M059J (cell line): ENCODE measurements at places on chromosomes 11 and 22. TPM values are rescaled to one million over a fixed set of nuclear protein-coding genes. Genes with fewer than 3 reads are reported as not detected.

- DNase-seq = no peak
These were observed 6.3 kb upstream of the MCHR1 start for GRCh38 chr22:40673017-40673416.

- DNase-seq = no peak
These were observed 13.3 kb upstream of the CEP295 start for GRCh38 chr11:93648158-93648557.

Gene KCNJ5
- not detected in 2 replicates for total RNA-seq

Gene C11orf16
- total RNA-seq = not detected in 2 replicates

GRCh38 chr11:47714554-47715081, 551 bp downstream of the AGBL2 start:
- peak; percentile 34 for DNase-seq

Gene WNT11
- 2.0 and 3.1 TPM in 2 replicates for total RNA-seq

DNA sequence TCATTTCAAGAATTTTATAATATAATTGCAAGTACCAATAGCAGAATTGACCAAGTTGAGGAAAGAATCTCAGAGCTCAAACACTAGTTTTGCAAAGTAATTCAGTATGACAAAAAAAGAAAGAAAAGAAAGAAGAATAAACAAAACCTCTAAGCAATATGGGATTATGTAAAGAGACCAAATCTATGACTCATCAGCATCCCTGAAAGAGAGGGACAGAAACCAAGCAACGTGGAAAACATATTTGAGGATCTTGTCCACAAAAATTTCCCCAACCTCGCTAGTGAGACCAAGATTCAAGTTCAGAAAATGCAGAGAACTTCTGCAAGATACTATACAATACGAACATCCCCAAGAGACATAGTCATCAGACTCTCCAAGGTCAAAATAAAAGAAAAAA, 203.7 kb upstream of the DDI1 start:
- DNase-seq = peak; percentile 30

DNA sequence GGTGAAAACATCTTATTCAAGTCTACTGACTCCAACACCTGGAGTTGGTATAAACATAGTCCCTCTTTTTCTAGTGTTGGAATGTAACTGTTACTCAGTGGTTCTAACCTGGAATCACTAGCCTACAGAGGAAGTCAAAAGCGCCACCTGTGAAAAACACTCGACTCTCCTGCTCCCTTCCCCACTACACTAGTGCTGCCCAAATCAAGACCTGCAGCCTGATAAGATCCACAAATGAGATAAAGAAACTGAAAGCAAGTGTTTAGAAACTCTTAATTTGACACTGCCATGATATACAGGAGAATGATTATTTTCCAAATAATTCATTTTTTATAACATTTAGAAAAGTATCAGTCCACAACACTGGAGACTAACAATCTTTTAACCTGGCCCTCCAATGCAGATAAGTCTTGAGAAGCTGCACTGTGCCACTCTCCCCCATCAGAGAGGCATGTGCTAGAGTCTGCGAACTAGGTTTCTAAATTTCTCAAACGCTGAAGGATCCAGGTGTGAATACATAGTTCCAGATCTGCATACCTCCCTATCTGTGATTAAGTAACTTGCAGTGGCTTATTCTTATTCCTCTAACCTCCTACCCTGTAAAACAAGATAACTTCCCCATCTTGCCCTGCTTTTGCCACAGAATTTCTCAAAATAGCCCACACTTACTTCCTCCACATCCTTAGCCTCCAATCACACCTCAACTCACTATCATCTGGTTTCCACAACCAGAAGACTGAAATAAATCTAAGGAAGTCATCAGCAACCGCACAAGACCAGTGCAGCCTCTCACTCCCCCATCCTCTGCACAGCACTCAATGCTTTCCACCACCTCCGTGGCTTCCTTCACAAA, 88.1 kb downstream of the RRAS2 start:
- no peak for DNase-seq

GRCh38 chr11:2883979-2884815, 1.4 kb downstream of the CDKN1C start:
- DNase-seq = no peak

DNA sequence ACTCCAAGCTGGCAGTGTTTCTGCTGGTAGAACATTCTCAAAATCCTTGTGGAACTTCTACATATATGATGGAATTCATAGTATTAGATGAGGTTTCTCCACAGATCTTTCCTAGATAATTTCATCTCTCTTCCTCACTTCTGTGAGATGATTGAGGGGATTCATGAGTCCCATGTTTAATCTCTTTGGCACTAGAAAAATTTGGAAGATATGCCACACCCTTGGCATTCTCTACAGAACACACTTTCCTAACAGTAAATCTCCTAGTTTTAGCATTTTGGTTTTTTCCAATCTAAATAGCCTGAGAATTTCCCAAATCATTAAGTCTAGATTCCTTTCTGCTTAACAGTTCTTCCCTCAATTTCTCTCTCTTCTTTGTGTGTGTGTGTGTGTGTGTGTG, 35.3 kb downstream of the MED15 start:
- DNase-seq = no peak

Gene BTG4
- total RNA-seq = not detected in 2 replicates

GRCh38 chr22:36417281-36417686, 29.5 kb upstream of the MYH9 start:
- peak; percentile 95 for DNase-seq

GRCh38 chr11:35373284-35373933, 45.9 kb downstream of the SLC1A2 start:
- peak; percentile 54 for DNase-seq
